NCI-H1436 (cell line): ENCODE measurements at places on chromosomes 1 and 21.
A peak's percentile ranks its signal among the peaks of the same experiment; 100 is the strongest.

- no peak for DNase-seq
These were observed 12.4 kb upstream of the STMN1 start for GRCh38 chr1:25918615-25919014.

GRCh38 chr1:10950316-10951172 is 61.9 kb upstream of the TARDBP start:
- no peak for DNase-seq

- DNase-seq: no peak
These were observed 98.7 kb downstream of the WDR3 start for GRCh38 chr1:118028267-118028666.

DNA sequence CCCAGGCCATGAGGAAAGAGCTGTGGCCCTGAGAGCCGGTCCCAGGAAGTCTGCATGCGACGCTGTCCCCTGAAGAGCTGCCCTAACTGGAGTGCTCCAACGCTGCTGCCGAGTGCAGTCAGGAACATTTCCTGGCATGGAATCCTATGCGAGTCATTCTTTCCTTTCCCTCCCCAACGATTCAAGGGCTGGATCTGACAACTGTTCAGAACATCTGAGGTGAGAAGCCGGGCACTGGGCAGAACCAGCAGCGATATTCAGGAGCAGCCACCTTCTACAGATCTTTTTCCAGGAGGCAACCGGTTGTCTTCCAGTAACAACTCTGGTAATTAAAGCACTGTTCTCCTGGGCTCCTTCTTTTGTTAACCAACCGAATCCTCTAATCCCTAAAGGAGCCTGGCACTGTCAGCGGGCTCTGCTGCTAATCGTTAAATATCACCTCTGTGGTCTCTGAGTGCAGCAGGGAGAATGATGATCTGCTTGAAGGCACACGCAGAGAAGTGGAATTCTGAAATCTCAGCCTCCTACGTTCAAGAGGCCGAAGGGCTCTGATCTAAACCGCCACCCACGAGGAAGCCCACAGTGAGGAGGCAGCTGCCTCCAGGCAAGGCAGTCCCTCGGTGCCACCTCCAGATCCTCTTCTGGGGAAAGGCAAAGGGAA is 55.8 kb downstream of the SLC45A1 start:
- DNase-seq: no peak

- no peak for DNase-seq
These were observed 14.2 kb downstream of the UCK2 start for GRCh38 chr1:165841582-165842017.

DNA sequence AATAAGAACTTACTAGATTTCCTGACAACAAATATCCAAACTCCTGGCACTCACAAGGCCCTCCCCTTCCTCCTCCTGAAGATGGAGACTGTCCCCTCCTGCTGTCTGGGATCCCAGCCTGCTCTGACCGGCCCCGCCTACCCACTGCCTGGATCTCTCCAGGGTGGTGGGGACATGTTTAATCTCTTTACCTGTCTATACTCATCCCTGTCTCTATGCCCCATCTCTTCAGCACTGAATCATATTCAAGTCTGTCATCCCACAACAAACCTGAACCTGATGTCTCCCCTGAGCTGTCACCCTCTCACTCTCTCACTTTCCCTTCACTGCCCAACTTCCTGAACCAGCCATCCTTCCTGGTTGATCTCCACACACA is 22.1 kb downstream of the MATN1 start:
- no peak for DNase-seq

- no peak for DNase-seq
These were observed 30.5 kb upstream of the POFUT2 start for GRCh38 chr21:45318146-45318555.

DNA sequence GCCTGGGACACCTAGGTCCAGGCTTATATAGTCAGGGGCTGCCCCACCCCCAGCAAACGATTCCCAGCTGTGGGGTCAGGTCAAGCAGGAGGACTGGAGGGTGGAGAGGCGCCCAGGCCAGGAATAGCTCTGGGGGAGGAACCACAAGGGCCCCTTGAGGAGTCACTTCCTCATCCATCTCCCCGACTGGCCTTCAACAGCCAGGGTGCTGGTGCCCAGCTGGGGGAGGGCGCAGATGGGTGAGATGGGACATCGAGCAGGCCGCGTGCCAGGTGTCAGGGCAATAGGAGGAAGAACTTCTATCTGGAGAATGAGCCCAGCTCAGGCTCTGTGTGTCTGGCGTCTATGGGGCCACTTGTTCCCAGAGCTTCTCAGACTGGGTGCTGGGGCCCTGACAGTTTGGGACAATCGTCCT is 208 bp upstream of the MYBPH start:
- no peak for DNase-seq

GRCh38 chr1:40532844-40533424 is 1.5 kb downstream of the ZNF684 start:
- DNase-seq: peak; percentile 45

- DNase-seq: peak; percentile 29
These were observed 55.4 kb downstream of the CAMK2N1 start for GRCh38 chr1:20430355-20431175.

DNA sequence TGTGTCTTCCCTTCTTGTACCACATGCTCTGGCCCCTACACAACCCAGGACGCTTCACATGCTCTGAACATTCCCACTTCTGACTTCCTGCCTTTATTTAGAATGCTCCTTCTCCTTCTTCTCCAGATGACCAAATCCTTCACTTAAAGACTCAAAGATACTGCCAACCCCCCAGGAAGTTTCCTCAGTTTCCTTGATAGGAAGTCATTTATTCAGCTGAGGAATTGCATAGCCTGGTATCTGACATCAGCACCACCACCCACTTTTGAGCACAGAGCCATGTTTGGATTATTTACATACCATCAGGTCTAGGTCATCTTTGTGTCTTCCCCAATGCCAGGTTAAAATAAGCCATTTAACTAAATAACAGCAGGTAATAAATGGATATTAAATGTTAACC is 42.4 kb downstream of the GFI1 start:
- DNase-seq: no peak

- no peak for DNase-seq
These were observed 22.1 kb downstream of the ARHGEF10L start for GRCh38 chr1:17561561-17561985.

- DNase-seq: no peak
These were observed 45.1 kb downstream of the FASLG start for GRCh38 chr1:172704001-172704400.

DNA sequence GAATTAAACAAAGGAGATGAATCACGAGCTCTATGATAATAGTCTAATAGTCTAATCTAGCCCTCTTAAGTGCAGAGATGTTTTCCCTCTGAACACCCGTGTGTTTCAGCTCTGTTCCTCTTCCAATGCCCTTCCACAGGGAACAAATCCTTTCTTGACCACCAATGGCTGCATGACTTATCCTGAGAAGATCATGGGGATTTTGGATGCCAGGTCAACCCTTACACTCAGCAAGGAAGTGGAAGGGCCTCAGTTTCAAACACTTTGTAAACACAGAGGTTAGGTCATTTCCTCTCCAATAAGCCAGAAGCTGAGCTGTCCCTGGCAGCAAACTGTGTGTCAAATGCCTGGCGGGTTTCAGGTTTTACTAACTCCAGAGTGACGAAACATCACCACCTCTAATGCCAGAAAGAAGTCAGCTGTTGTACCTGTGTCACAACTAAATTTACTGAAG is 200.0 kb downstream of the GABPA start:
- no peak for DNase-seq

DNA sequence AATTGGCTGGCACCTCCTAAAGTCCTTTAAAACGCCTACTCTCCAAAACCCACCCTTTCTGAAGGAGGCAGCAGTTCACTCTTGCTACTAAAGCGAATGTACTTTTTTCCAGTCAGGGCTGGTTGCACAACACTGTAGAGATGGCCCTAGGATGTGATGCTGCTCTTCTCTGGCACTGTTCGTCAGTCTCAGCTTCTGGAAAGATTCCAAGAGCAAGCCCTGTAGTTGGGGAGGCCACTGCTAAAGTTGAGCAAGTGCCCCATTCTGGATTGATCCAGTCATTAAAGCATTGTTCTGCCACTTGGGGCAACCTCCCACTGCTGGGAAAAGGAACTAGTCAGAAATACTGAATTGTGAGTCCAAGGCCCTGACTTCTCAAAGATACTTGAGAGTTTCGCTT is 28.5 kb upstream of the KCNQ4 start:
- DNase-seq: no peak

GRCh38 chr1:234473118-234473517 is 5.9 kb downstream of the TARBP1 start:
- DNase-seq: no peak

DNA sequence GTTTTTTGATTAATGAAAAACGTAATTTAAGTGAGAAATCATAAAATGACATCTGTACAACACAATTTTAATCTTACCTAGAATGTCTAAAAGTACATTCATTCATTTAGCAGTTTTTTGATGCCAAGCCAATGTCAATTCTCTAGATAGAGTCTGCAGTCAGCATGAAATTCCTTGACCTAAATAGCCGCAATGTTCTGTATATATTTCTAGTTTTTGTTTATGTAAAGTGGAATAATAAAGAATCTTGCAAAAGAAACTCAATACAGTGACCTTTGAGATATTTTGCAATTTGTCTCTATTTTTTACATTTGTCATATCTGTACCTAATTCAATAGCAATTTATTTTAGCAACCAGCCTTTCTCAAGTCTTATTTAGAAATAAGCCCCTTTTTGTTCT is 176.0 kb downstream of the ATP6V1G3 start:
- no peak for DNase-seq
